Myometrial cell (primary cell): ENCODE measurements at places on chromosomes 5 and 9. TPM values are rescaled to one million over a fixed set of nuclear protein-coding genes. Genes with fewer than 3 reads are reported as not detected.

Gene TXNDC8
- total RNA-seq: not detected in 2 replicates

Gene GRIA1
- 3.4 and 3.7 TPM in 2 replicates for total RNA-seq

Gene TMEFF1
- under 0.01 TPM in 2 replicates for total RNA-seq

Gene PHF24
- total RNA-seq: not detected in 2 replicates

Gene IFNA21
- not detected in 2 replicates for total RNA-seq

Gene ADGRV1
- total RNA-seq: 0.29 TPM in 1 of 2 replicates, not detected in the other
